Activated CD4-positive, CD25-positive, alpha-beta regulatory T cell (primary cell): ENCODE measurements at places on chromosomes 11 and 22.

GRCh38 chr11:73851046-73851764 is 25.4 kb downstream of the COA4 start:
- DNase-seq, result no peak

GRCh38 chr11:24389575-24389974 is 107.3 kb upstream of the LUZP2 start:
- no peak for DNase-seq

GRCh38 chr22:40025856-40026255 is 31.1 kb downstream of the FAM83F start:
- no peak for DNase-seq

DNA sequence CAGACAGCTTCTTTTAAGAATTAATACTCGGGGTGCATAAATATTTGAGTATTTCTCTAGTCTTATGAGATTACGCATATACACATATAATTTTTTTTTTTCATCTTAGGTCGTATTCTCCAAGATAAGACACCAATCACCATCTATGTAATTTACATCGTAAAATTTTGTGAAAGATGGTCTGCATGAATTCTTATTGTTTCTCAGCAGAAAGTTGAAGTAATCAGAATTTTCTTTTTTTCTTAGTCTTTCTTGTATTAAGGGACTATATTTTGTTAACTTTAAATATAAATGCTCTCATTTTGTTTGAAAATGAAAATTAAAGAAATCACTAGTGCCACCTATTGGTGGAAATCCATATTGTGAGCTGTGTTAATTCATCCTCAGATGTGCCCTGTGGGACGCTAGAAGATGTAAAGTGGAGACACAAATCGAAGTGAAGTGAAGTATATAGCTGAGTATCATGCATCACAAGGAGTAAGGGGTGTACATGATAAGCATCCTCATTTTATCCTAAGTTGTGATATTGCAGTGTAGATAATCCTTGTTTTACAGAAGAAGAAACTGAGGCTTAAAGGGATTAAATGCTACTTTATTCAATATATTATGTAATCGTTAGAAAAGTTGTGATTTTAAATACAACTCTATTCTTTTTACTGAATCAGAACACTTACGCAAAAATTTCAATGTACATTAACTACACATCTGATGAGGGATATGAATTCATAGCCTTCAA is 2084.3 kb downstream of the LRRC4C start:
- no peak for DNase-seq

- no peak for DNase-seq
Observed at GRCh38 chr11:125128450-125128849, 17.0 kb upstream of the TMEM218 start.

- DNase-seq, result no peak
Observed at GRCh38 chr11:78802058-78802761, 227.5 kb upstream of the NARS2 start.

- DNase-seq, result no peak
Observed at GRCh38 chr11:68370211-68371111, 58.1 kb downstream of the LRP5 start.

GRCh38 chr11:111446404-111447111 is 65.6 kb downstream of the BTG4 start:
- peak; percentile 23 for DNase-seq

DNA sequence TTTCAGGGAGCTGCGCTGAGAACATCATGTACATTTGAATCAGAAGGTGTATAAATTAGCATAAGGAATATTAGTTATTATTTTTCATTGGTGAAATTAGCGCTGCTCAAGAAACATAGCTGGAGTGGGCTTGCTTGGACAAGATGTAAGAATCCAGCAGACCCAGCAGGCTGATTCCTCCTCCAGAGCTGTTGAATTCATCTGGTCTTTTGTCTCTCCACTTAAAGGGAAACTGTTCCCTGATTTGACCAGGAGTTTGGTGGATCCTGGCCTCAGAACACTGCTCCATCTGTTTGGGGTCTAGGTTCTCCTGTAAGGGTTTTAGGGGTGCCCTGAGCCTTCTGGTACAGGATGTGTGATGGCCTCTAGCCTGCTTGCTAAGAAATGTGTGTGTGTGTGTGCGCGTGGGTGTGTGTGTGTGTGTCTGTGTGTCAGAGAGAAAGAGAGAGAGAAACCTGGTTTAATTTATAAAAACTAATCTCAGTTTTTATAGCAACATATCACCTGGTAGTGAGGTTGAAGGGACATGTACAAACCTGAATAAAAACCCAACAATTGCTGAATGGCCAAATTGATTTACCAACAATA is 8.3 kb upstream of the SORL1 start:
- no peak for DNase-seq

DNA sequence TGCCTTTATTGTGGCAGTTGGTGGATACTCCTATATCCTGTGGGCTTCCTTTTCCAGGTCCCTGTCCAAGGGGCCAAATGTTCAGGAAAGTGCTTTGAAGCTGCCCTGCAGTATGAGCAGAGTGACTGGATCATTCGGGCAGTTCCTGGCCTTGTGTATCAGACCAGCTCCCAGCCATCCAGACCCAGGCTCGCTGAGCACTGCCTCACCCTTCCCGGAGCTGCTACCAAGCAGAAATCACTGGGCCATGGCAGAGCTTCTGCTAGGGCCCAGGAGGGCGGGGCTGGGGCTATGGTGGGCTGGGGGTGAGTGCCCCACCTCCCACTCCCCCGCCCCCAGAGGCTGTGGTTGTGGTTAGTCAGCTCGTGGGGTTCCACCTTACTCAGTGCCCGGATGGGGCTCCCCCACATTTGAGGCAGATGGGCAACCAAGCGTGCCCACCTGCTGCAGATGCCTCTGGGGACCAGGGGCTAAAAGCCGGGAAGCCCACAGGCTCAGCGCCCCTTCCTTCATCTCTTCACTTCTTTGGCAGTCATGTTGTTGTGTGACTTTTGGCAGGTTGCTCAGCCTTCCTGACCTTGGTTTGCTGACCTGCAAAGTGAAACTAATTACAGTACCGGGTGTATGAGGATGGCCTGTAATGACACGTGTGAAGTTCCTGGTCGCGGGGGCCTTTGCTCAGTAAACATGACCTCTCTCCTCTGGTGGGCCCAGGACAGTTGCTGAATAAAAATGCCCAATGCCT is 2.1 kb upstream of the LRRC32 start:
- peak; percentile 37 for DNase-seq

DNA sequence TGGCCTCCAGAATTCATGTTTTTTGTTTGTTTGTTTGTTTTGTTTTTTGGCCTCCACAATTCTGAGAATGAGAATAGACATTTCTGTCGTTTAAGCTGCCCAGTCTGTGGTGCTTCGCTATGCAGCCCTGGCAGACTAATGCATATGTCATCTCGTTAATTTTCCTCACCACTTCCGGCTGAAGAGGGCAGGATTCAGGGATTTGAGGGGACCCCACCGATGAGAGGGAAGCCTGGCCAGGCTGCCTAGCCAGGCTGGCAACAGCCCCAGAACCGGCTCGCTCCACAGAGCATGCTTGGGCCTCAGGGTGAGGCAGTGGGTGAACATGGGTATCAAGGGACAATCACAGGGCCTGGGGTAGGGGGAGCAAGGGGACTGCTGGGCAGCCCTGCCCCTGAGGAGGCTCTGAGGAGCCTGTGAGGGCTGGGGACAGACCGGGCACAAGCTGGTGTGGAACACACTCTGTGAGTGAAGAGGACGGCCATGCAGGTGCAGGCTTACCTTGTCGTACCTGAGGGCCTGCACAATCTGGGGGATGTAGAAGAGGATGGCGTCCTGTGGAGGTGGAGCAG is 47.8 kb upstream of the SERPIND1 start:
- DNase-seq, result no peak

GRCh38 chr11:69384251-69385143 is 90.5 kb downstream of the MYEOV start:
- no peak for DNase-seq

- no peak for DNase-seq
Observed at GRCh38 chr11:27699926-27700350, 317 bp downstream of the BDNF start.

- DNase-seq, result no peak
Observed at GRCh38 chr22:40270748-40271373, 75.4 kb upstream of the ADSL start.

DNA sequence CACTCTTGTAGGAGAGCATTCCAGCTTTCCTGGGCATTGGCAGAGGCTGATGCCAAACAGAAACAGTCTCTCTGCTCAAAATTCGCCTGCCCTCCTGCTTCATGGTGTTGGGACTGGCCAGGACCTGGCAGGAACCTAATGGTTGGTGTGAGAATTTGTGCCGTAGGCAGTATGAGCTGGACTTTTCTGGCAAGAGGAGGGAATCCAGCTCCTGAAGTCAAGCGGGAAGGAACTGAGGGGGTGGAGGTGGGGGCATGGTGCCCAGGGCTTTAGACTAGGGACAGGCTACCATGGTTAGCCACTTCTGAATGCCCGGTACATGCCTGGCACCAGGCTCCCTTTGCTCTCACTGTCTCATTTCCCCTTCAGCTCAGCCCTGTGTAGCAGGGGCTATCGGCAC is 6.9 kb upstream of the TOMM22 start:
- no peak for DNase-seq

- DNase-seq, result no peak
Observed at GRCh38 chr22:36301851-36302250, 48.9 kb downstream of the APOL1 start.

GRCh38 chr11:56764976-56765375 is 16.5 kb upstream of the OR9G4 start:
- no peak for DNase-seq

GRCh38 chr22:42068291-42068690 is 2.3 kb downstream of the NAGA start:
- DNase-seq, result no peak

GRCh38 chr11:86718999-86719398 is 46.6 kb upstream of the ME3 start:
- DNase-seq, result no peak

GRCh38 chr22:48894064-48894671 is 933.5 kb downstream of the BRD1 start:
- no peak for DNase-seq
